ENCODE measurements at places on chromosomes 3 and 15.

DNA sequence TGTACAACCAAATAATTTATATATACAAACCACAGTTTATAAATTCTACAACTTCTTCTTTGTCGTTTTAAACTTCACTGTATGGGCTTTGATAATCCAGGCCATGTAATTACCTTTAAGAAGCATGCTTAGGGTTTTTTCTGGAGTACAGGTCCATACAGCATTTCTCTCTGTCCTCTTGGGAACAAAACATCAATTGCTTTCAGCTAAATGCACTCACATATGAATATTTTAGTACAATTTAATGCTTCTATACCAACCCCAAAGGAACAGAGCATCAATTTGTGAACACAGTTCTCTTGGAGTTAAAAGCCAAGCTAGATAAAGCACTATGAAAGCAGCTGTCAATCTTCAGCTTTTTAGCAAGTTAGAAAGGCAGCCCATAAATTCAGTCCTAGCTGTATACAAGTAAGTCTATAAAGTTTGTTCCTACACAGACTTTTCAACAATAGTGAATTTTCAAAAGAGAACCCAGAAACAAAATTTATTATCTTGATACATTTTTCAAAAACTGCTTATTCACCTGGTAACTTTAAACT is 66.1 kb downstream of the ETFA start:
- DNase-seq = no peak

DNA sequence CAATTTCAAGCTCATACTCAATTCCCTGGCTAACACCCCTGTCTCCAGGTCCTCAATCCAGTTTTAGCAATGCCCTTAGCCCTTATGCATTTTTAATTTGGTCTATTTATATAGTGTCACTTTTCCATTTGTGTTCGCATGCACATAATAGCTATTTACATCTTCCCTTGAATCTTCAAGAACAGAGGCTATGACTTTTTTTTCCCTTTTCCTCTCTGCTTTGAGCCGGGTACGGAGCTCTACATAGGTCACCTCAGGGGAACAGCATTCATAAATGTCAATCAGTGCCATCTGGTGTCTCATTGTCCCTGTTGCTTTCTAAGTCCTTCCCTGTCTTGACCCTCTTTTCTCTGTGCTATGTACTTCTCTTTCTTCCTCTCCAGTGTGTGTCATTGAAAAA is 26.5 kb upstream of the ACTC1 start:
- DNase-seq = no peak

DNA sequence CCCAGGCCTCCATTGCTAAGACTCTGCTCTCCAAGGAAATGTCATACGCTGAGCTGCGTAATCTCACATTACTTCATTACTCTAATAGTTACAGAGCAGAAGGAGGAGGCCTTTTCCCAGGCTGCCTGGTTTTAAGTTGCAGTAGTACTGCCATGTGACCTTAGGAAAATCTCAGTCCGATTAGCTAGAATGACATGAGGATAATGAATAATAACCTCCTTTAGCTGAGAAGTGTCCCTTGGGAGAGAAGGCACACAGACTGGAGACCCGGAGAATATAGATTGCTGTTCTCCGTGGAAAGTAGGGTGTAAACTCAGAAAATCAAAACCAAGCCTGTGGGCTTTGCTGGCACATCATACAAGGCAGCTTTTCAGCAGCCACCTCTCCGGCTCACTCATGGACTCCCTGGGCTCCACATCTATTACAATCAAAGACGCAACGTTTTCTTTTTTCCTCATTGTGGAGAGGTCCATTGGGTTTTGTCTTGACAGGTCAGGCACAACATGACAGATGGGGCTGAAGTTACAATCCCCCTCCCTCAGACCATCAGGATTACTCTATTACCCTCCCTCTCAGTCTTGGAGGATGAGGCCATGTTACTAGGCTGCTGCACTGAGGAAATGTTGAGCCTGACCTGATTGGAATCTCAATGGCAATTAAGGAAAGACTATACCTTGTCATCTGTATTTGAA is 134.8 kb upstream of the MB21D2 start:
- no peak for DNase-seq

DNA sequence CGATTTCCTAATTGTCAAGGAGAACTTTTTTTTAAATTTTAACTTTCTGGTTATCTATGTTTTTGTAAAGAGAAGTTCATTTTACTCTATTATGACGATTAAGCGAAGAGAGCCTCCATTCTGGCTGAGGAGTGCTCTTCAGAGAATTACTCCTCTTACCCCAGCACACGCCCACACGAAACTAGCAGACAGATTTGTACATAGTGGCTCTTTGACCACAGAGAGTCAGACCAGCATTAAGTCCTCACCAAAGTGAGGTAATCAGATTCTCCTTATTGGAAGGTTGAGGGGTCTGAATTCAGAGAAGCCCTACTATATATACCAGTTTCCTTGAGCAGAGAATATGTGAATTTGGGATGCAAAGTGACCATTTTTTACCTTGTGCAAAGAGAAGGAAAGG is 204.8 kb upstream of the TSC22D2 start:
- no peak for DNase-seq

- peak; percentile 13 for DNase-seq
Observed at GRCh38 chr3:78724859-78725258, 1042.9 kb downstream of the ROBO1 start.

DNA sequence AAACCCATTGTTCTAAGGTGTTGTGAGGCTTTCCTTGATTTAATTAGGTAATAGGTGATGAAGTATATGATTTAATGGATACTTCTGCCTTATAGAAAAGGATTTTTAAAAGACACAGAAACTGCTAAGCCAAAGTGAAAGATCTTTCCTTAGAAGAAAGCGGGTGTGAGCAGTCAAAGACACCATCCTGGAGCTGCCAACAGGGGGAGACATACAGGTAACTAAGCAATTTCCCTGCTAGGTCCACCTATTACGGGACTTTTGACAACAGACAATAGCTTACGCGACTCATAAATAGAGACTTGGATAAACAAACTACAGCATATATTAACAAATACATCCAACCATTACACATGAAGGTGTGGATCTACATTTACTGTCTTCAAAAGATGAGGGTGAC is 669.5 kb downstream of the SQOR start:
- no peak for DNase-seq

- DNase-seq = no peak
Observed at GRCh38 chr3:64836097-64836496, 148.3 kb upstream of the ADAMTS9 start.

GRCh38 chr3:130378677-130379191 is 33.3 kb downstream of the COL6A5 start:
- no peak for DNase-seq

DNA sequence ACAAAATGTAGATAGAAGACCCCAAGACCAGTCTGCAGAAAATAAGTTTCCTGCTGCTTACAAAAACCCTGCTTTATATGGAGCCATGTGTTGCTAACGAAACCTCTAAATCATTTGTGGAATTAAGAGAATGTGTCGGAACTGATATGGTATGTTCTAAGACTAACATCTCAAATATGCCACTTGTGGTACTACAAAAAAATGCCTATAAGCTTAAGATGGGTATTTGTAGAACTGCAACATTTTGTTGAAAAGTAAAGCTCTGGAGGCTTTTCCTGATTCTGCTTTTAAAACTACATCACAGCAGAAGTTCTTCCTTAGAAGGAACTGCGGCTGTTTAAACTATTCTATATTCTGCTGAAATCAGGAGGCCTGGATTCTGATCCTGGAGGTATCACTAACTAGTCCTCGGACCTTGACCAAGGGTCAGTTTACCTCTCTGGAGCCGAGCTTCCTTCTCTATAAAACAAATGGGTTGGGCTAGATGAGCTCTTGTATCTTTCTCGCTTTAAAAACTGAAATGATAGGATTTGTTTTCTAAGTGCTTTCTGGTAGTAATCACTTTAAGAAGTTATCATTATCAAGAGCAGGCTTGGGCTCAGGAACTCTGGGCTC is 74.9 kb downstream of the RAD18 start:
- DNase-seq = no peak

DNA sequence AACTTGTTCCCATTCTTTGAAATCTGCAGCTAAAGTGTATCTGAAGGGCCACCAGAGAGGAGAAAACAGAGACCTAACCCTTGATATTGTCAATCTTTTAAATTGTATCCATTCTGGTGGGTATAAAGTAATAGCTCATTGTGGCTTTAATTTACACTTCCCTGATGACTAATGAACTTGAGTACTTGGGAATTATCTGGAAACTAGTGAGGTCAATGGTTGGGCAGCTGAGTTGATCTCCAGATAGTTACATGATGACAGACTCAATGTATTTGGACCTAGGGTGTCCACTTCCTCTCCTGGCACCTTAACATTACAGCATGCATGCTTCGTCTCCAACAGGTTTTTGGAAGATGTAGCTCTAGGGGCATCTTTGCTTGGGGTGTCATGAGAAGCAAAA is 195.2 kb downstream of the PDCD6IP start:
- no peak for DNase-seq

- DNase-seq = no peak
Observed at GRCh38 chr3:24100696-24101402, 155.8 kb downstream of the NR1D2 start.

DNA sequence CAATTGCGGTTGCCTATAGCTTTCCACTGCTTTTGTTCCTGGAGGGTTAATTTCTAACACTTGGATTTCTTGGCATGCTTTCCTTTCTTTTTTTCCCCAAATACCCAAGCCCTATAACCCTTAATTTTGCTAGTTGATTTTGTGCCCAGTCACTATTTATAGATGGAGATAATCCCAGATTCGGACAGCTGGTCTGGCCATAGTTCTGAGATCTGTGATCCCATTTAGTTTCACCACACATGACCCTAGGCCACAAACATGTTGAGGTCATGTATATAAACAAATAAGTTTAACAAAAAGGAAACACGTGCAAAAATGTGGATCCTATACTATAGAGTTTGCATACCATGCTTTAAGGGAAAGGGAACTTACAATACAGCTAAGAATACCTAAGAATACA is 111.4 kb downstream of the ZMAT3 start:
- DNase-seq = no peak

GRCh38 chr3:115336836-115337235 is 189.7 kb upstream of the ZBTB20 start:
- no peak for DNase-seq

GRCh38 chr3:161222662-161223061 is 1.6 kb downstream of the NMD3 start:
- DNase-seq = no peak

DNA sequence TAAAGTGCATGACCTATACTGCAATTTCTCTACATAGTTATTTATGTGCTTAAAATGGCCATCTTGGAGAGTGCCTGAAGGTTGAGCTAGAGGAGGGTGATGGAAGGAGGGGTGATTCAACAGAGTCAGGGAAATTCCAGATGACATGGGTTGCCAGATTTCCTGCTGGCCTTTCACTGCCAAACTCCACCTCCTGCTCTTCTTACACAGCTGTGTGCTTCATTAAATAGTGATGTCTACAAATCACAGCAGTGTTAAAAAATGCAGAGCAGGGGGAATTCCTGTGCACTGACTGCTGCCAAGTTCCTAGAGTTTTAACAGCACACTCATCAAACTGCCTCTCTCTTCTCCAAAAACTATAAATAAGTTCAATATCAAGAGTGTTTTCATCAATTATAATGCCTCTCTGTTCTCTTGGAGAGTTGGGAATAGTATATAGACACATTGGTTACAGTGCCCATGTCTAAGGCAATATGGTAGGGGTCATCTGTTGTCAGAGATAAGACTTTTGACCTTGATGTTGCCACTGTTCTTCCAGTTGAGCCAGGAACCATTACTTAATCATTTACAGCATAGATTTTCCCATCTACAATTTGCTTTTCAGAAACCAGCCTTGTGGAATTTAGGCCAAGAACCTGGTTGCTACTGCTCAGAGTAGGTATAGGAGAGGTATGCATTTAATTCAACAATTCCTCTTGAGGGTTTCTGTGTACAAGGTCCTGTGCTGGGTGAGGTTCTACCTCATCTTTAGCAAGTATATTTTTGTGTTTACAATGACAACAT is 79.6 kb downstream of the TP63 start:
- no peak for DNase-seq

GRCh38 chr15:25795712-25796111 is 67.4 kb downstream of the ATP10A start:
- DNase-seq = no peak

DNA sequence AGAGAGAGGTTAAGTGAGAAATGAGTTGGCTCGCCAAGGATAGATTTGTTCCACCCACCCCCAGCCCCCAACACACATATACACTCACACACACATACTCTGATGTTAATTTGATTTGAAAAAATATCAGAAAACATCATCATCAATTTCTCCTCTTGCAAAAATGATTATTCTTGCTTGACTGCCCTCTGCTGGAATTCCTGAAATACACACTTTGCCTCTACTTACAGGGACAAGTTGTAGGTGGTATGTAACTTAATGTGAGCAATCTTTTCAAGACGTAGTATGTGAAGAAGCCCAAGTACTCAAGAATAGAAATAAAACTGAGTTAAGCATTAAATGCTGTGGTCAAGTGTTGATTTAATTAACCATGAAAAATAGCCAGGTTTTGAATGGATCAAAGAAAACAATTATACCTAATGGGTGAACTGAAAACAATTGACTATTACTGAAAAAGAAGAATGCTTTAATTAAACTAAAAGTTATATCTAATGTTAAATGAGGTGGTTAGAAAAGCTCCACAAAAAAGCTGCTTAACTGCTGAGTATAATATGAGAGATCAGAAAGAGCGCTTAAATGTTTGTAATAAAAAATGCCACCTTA is 46.6 kb upstream of the MDFIC2 start:
- no peak for DNase-seq

DNA sequence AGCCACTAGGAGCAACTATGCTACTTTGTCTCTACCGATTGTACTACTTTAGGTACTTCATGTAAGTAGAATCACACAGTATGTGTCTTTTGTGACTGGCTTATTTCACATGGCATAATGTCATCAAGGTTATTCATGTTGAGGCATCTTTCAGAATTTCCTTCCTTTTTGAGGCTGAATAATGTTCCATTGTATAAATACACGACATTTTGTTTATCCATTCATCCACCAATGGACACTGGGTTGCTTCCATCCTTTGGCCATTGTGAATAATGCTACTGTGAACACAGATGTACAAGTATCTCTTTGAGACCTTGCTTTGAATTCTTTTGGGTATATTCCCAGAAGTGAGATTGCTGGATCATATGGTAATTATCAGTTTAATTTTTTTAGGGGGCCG is 29.2 kb downstream of the MYO5A start:
- DNase-seq = no peak

All from anterior cingulate cortex (tissue), 58 donors.